ENCODE measurements at places on chromosomes 2 and 18.

DNA sequence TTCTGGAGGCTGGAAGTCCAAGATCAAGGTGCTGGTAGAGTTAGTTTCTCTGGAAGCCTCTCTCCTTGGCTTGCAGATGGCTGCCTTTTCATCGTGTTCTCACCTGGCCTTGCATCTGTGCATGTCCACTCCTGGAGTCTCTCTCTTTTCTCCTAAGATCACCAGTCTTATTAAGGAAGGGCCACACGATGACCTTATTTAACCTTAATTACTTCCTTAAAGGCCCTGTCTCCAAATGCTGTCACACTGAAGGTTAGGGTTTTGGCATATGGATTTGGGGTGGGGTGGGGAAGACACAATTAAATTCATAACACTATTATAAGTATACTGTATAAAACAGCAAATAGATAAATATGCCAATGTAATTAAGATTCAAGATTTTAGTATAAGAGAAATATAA, 402.4 kb upstream of the HS6ST1 start:
- no peak for DNase-seq

GRCh38 chr2:234770031-234770506, 181.7 kb upstream of the SH3BP4 start:
- DNase-seq = no peak

DNA sequence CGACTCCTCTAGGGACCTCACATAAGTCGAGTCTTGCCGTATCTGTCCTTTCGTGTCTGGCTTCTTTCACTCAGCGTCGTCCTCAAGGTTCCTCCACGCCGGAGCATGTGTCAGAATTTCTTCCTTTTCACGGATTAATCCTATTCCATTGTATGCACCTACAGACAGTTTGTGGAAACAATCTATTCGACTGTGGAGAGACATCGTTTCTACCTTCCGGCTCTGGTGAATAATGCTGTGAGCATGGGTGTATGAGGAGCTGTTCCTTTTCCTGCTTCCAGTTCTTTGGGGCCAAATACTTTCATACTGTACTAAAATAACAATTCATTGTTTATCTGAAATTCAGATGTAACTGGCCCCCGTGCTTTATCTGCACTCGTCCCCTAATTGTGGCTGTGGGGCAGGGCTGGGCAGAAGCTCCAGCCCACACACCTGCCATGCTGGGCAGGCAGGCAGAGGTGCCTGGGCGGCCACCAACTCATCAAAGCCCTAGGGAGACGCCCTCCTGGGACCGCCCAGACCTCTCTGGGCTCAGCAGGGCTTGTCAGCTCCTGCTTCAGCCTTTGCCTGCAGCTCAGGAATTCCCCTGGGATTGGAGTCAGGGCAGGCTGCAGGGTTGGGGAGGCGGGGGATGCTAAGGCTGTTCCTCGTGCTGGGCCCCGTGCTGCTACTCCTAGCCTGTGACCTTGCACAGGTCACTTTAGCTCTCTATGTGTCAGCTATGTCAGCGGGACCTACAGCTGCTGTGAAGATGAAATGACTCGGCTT, 14.5 kb downstream of the GPC1 start:
- DNase-seq = no peak

- no peak for DNase-seq
Measured at GRCh38 chr18:23406271-23406787, 46.8 kb upstream of the RIOK3 start.

GRCh38 chr2:156115338-156115737, 217.2 kb downstream of the NR4A2 start:
- DNase-seq = no peak

- DNase-seq = no peak
Measured at GRCh38 chr2:158948964-158949699, 19.3 kb upstream of the TANC1 start.

- no peak for DNase-seq
Measured at GRCh38 chr2:173990970-173991819, 26.0 kb upstream of the SP3 start.

GRCh38 chr2:111678651-111679050, 205.3 kb downstream of the ANAPC1 start:
- DNase-seq = no peak

DNA sequence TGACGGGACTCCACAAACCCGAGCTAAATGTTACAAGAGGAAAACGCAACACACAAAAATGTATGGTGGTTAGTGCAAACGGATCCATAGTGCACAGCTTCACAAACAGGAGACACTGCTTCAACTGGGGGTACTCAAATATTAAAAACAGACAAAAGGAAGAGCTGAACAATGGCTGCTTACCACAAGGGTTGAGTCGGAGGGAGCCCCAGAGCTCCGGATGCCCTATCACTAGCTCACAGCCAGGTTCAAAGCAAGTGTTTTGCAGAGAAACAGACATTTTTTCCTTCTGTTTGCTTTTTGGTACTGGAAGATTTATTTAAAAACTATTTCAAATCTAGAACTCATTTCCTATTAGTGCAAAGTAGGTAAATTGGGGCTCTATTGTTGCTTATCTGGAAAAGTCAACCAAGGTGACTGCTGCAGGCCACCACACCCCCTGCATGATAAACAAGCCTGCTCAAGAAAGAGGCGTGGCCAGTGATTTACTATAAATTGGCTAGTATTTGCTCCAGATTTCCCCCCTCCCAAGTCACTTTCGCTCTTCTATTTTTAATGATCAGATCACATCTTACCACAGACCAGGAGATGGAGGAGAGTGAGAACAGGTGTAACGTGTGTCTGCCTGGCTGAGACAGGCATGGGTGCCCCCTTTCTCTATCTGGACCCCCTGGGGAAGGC, 46.5 kb downstream of the ZAP70 start:
- DNase-seq = no peak

GRCh38 chr2:17035010-17035409, 369.4 kb upstream of the CYRIA start:
- DNase-seq = no peak

DNA sequence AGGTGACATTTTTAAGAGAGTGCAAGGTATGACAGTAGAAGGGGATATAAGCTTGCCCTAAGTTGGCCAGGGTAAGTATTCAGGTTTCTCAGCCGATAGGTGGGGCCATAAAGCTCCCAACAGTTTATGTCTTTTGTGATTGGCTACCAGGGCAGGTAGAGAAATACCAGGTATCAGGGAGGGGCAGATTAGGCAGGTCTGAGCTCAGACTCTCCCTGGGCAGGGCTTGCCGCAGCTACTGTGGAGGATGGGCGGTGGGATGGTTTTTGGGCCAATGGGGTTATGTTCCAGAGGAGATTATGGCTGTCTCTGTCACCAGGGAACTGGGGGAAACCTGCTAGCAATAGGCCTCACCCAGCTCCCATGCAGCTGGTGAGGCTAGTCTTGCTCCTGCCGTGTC, 211.6 kb downstream of the PTH2R start:
- no peak for DNase-seq

- no peak for DNase-seq
Measured at GRCh38 chr2:15584767-15585469, 6.8 kb upstream of the DDX1 start.

DNA sequence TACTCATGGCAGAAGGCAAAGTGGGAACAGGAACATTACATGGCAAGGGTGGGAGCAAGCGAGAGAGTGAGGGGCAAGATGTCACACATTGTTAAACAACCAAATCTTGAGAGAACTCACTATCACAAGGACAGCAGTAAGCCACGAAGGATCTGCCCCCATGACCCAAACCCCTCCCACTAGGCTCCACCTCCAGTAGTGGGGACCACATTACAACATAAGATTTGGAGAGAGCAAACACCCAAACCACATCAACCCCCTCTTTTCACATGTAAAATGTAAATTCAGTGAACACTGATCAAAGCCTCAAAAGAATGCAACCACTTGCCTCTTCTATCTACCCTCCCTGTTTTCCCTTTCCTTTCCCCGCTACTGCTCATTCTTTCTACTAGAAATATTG, 43.6 kb upstream of the TNP1 start:
- DNase-seq = no peak

Measured in NK-92 treated with Interleukin-12 subunit alpha and Interleukin-12 subunit beta, amount 100 ng/mL, for 24 hours (cell line).